Heart left ventricle (tissue), 16 donors: ENCODE measurements at places on chromosomes 1 and 21. TPM values are rescaled to one million over a fixed set of nuclear protein-coding genes. Genes with fewer than 3 reads are reported as not detected.
A peak's percentile ranks its signal among the peaks of the same experiment; 100 is the strongest.

GRCh38 chr1:109944541-109944940, 33.9 kb downstream of the CSF1 start:
- DNase-seq = no peak

DNA sequence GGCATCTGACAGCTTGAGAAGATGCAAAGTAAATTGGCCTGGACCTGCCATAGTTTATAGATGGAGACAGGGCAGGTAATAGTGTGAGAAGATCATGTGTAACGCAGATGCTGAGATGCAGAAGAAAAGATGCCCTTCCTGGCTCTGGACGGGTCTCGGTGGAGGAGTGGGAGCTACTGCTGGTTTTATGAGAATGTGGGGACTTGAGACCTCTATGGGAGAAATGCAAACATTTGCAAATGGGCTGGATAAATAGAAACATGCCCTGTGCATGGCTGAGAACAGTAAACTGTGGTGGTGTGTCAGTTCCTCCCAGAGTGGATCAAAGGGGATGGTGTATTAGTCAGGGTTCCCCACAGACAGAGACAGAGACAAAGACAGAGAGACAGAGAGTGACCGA, 21.9 kb downstream of the UBASH3A start:
- DNase-seq = no peak

DNA sequence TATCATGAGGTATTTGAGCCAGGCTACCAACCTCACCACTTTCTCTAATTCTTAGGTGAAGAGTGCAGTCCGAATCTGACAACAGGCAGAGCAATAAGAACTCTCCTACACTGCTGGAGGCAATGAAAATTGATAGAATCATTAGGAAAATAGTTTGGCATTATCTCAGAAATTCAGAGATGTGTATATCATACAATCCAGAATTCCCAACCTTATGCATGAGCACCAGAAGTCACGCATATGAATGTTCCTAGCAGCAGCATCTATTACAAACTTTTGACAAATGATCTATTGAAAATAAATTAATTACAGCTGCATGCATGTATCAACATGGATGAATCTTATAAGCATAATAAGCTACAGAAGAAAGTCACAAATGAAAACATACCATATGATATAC, 176.9 kb upstream of the CAMK1G start:
- DNase-seq = no peak

Gene UMODL1
- total RNA-seq = not detected

- no peak for DNase-seq
Observed at GRCh38 chr1:192966073-192966472, 93.1 kb downstream of the UCHL5 start.

GRCh38 chr21:30146558-30147282, 19.9 kb downstream of the CLDN17 start:
- no peak for DNase-seq

DNA sequence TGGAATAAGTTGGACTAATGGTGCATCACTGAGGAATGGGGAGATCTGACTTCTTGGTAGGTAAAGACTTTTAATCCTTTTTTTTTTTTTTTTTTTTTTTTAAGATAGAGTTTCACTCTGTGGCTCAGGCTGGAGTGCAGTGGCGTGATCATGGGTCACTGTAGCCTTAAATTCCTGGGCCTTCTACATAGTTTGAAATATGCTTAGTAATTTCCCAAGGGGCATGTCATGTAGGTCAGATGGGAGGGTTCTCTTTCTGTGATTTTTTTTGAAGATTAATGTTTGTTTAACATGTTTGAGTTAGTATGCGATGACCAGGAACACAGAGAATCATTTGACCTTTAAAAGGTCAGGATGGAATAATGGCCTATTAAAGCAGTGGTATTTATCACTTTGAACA, 129.1 kb downstream of the S1PR1 start:
- DNase-seq = no peak

Gene KRTAP19-3
- not detected for total RNA-seq

DNA sequence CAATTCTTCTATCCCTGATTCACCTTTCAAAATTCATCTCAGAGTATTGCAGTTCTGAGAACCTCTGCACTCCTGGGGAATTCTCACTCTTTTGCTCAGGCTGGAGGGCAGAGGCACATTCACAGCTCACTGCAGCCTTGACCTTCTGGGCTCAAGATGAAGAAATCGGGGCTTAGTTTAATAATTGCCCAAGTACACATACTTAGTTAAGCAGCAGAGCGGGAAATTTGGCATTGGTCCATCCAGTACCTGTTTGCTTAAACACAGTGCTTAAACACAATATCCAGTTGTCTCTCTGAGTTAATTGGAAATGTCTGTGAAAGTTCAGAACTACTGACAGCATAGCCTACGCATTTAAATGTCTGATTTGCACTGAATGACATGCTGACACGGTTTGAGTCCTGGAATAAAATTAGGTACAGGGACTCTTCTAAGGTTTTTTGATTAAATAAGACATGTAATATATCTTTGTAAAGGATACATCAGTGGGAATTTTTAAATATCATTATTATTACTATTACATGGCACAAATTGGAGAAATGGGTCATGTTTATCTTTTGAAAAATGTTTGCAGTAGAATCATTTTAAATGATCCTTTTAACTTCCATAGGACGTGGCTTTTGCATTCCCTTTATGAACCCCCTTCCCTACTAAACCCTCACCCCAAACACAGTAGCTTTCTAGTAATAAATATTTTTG, 337.4 kb downstream of the SRGAP2C start:
- no peak for DNase-seq

Gene CENPF
- total RNA-seq = 0.13 TPM

Gene INPP5B
- total RNA-seq = 16.2 TPM

Gene TFAP2E
- 0.40 TPM for total RNA-seq

DNA sequence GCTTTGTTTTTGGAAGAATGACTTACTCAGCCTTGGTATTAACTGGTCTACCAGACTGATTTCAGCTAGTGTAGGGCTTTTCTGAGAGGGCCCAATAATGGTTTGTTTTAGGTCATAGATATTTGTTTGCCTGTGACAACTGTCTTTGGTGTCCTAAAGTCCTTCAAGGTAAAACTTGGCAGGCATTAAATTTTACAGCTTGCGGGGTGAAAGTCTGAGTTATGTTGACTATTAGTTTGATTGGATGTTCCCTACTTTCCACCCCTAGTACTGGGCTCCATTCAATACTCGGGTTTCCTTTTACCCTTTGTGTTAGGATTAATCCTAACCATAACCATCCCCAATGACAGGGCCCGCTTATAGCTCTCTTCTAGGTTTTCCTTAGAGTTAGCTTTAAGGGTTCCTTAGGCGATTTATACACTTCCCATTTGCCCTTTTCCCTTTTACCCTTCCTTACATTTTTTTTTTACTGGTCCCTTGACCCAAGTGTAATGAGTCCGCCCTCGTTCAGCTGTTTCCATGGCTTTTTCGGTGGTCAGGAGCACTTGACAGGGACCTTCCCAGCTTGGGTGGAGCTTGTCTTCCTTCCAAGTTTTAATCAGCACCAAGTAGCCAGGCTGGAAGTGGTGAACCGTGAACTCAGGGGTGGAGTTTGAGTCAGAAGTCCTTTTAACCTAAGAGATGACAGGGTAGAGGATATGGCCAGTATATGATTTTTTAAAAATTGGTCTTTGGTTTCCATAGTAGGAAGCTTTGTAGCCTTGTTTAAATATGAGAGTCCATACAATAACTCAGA, 28.5 kb upstream of the LCE5A start:
- DNase-seq = no peak

DNA sequence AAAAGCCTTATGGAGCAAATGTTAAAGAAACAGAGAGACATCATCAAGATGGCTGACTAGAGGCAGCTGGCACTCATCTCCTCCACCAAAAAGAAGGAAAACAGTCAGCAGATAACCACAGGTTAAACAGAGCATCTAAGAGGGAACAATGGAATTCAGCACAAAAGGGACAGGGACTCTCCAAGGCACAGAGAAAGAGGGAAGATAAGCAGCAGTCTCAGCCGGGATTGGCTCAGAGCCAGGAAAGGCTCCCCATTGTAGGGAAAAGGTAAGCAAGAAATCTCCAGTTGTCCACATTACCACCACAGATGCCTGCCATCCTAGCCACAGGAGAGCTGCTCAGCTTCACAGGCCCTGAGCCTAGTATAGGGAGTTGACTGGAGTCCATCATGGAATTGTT, 605.5 kb downstream of the SMYD3 start:
- no peak for DNase-seq

DNA sequence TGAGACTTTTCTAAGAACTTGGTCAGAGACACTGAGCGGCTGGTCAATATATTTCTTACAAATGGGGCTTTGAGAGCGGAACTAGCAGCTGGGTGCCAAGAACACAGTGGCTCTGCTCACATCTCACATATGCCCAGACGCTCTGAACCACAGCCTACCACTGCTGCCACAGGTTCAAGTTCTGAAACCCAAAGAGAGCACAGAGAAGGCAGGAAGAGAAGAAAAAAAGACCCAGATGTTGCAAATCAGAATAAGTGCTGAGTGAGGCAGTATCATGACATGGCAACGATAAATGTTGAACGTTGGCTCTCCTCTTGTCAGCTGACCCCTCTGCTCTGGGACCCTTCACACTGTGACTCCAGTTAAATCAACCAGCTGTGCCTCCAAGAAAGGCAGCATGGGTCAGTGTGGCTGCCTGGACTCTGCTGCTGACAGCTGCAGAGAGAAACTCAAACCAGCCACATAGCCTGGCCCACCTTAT, 26.4 kb downstream of the HIVEP3 start:
- no peak for DNase-seq

Gene CHRM3
- 0.13 TPM for total RNA-seq

Gene TMEM52
- 0.60 TPM for total RNA-seq

DNA sequence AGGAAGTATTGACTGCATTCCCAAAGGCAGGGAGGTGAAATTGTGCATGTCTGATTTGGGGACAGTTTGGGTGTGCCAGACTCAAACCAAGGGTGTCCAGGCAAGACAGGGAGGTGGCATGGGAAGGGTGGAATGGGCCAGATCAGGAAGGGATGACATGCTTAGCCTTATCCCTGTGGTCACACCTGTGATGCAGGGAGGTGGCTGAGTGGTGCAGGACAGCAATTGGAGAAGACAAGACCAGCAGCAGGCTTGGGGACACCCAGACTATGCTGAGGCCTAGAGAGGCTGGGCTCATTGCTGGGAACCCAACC, 4.0 kb downstream of the FOXO6 start:
- peak; percentile 22 for DNase-seq

Gene FOXD2
- not detected for total RNA-seq

Gene FMO2
- 31.3 TPM for total RNA-seq

- DNase-seq = no peak
Observed at GRCh38 chr1:162019006-162019405, 4.7 kb downstream of the OLFML2B start.

GRCh38 chr1:100612540-100612939, 74.6 kb downstream of the GPR88 start:
- no peak for DNase-seq

DNA sequence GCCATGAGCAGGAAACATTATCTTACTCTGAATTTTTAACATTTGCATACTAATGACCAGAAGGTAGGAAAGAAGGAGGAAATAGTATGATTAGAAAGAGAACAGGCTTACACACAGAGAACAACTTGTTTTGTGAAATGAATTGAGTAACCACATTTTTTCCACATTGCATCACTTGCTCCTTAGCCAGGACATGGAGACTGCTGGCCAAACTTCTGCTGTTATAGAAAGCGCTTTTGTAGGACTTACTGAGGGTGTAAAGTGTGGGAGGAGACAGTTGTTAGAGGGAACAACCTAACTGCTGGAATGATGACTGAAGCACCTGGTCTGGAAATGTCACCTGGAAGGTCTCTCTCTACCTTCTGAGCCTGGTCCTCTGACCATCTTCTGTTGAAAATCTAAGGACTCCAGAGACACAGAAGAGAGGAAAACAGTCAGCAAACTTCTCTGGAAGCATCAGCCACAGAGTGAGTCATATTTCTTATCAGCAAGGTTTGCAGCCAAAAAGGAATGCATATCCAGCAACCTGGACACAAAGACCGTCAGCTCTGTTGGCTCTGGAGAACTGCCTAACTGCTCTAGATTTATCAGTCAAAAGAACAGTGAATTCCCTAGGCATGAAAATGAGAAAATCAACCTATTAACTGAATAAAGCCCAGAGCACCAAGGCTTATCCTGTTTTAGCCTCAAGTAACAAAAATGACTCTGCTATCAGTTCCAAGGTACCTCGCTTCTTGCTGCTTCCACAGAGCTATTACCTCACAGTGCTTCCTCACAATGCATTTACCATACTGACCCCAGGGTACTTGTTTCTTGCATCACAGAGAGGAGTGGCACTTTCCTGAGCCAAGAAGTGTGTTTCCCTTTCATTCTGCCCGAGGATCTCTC, 88.0 kb upstream of the SLFNL1 start:
- DNase-seq = no peak

DNA sequence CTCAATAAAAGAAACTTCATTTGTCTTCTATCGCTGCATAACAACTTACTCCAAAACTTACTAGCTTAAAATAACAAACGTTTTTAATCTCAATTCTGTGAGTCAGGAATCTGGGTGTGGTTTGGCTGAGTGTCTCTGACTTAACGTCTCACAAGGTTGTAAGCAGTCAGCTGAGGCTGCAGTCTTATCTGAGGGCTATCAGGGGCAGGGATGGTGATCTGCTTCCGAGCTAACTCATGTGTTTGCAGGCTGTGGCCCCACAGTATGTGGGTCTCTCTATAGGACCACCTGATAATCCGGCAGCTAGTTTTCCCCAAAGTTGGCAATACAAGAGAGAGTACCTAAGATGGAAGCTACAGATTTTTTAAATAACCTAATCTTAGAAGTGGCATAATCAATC, 234.2 kb upstream of the FGGY start:
- no peak for DNase-seq

Gene RNF220
- 57.6 TPM for total RNA-seq

- DNase-seq = no peak
Observed at GRCh38 chr1:33260439-33260838, 4.1 kb downstream of the ZNF362 start.

- no peak for DNase-seq
Observed at GRCh38 chr1:78143673-78144072, 97.9 kb downstream of the GIPC2 start.

- DNase-seq = no peak
Observed at GRCh38 chr1:177585302-177586220, 384.3 kb downstream of the SEC16B start.

DNA sequence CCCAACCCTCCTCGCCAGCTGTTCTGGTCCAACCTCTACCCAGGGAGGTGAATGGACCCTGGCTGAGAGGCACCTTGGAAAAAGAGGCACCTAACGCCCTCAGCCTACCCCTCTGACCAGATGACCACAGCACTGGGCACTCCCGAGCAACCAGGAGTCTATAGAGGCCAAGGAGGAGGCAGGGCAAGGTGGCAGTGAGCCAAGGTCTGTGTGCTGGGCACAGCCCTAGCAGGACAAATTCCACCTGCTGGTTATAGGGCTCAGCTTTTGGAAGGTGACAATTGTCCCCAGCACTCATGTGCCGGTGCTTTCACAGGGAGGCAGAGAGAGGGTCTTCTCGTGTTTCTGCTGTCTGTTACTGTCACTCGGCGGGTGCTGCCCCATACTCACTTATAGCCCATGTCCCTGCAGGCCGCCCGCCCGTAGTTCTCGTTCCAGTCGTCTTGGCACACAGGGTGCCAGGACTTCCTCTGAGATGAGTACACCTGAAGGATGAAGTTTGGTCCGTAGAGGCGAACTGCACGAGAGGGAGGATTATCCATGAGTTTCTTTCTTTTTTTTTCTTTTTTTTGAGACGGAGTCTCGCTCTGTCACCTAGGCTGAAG, 27.8 kb downstream of the TMPRSS2 start:
- no peak for DNase-seq
